ENCODE measurements at places on chromosomes 11 and 22.

GRCh38 chr11:1547467-1548098 lies 24.5 kb downstream of the DUSP8 start:
- DNase-seq = no peak

- DNase-seq = no peak
Measured at GRCh38 chr11:132373405-132374143, 1003.2 kb downstream of the NTM start.

DNA sequence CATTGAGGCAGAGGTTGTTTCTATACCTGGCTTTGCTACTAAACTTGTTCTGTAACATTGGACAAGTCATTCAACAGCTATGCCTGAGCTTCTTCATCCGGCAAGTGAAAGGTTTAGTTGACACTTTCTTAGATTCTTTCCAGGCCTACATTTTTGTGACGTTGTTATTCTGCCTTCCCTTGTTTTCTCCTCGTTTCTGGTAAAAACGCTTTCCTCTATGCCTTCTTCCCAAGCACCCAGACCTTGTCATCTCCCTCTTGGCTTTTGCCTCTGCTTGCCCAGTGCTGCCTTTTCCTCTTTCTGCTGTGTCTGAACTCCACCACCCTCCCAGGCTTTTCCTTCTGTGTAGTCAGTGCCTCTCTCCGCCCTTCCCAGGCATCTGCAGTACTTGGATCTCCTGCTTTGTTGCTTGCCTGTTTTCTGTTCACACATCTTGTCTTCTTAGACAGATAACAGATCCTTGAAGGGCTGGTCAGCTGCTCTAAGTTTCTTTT lies 1.4 kb upstream of the AMOTL1 start:
- DNase-seq = no peak

- DNase-seq = no peak
Measured at GRCh38 chr11:117193130-117194020, 5.8 kb upstream of the TAGLN start.

DNA sequence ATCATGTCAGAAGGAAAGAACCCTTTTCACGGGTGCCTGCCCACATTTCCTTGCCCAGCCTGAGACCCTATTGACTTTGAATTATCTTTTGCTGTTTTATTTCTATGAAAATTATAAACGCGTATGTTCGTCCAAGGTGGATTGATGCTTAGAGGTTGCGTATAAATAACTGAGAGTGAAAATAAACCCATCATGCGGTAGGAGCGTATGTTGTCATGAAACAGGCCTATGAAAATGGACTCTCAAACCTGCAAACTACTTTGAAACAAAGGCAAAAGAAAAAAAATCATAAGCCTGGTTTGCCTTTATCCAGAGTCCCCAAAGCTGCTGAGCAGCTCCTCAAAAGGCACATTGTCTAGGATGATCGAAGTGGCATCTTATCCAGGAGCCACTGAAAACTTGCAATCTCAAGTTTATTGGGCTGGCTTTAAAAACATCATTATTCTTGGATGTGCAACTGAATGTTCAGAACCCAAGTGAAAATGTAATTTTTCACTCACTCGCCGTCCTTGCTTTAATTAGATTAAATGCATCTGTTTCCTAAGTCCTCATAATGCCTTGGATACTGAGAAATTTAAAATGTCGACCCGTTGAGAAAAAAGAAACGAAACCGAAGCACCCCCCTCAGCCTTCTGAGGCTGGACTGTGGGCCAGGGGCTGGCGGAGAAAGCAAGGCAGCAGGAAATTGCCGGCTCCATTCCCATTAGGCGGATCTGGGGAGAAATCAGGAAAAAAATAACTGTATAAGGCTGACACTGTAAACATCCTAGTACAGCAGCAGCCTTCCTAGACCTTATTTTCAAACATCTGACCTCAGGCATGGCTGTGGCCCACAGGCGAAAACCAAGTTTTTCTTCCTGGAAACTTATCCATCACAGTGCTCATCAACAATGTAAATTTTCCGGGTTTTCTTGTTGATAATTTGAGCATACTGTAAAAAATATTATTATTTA lies 82.9 kb upstream of the PPARA start:
- DNase-seq = no peak

- DNase-seq = no peak
Measured at GRCh38 chr22:16960884-16961249, 47.2 kb downstream of the GAB4 start.

GRCh38 chr11:61090521-61090920 lies 11.8 kb upstream of the CD5 start:
- DNase-seq = no peak

DNA sequence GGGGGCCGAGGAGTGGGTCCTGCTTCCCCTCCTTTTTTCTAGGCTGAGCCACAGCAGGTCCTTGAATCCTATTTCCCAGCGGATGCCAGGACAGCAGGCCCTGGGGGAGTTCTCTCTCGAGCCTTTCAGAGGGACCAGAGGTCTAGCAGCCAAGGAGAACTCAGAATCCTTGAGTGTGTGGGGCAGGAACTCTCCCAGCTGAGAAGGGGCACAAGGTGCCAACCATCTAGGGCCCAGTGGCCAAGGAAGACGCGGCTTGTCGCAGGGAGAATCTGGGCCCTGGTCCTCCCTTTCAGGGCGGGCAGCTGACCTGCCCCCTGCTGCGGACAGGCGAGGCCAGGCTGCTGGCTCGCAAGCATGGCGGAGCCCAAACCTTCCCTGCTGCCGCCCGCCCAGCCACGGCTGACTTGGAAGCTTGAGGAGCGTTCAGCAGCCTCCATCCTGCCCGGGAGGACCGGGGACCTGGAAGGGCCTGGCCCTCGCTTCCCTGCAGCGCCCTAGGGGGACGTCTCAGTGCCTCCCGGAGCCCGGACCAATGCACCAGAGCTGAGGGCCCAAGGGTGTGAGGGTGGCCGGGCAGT lies 972 bp upstream of the TSSC4 start:
- DNase-seq = no peak

DNA sequence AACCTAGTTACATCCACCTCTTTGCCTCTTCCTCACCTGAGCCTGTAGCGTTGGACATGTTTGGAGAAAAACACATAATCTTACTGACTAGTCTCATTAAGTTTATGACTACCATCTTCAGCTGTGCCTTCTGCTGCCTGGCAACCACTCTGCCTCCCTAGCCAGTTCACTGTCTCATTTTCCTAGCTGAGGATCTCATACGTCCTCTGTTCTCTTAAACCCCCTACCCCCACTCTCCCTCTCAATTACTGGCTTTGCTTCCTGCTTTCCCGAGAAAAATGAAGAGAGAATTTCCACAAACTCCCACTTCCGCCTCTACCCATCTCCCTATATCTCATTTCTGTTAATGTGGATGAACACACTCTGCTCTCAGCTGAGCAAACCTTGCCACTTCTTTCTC lies 239.3 kb upstream of the POU2AF2 start:
- DNase-seq = no peak

DNA sequence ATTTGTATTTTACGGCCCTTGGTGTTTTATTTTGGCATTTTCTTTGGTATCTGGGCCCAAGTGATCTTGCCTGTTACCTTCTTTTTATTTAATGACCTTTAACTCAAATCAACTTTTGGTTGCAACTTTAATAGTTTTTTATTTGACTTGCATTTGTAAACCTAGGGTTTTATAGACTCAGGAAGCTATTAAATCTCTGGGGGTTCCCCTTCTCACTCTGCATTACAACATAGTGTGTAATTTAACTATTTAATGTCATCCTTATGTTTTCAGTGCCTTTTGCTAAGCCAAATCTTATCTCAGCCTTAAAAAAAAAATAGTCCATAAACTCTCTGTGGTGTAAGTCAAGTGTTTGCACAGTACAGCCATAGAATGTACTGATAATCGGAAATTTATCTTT lies 3.4 kb downstream of the FJX1 start:
- DNase-seq = no peak

DNA sequence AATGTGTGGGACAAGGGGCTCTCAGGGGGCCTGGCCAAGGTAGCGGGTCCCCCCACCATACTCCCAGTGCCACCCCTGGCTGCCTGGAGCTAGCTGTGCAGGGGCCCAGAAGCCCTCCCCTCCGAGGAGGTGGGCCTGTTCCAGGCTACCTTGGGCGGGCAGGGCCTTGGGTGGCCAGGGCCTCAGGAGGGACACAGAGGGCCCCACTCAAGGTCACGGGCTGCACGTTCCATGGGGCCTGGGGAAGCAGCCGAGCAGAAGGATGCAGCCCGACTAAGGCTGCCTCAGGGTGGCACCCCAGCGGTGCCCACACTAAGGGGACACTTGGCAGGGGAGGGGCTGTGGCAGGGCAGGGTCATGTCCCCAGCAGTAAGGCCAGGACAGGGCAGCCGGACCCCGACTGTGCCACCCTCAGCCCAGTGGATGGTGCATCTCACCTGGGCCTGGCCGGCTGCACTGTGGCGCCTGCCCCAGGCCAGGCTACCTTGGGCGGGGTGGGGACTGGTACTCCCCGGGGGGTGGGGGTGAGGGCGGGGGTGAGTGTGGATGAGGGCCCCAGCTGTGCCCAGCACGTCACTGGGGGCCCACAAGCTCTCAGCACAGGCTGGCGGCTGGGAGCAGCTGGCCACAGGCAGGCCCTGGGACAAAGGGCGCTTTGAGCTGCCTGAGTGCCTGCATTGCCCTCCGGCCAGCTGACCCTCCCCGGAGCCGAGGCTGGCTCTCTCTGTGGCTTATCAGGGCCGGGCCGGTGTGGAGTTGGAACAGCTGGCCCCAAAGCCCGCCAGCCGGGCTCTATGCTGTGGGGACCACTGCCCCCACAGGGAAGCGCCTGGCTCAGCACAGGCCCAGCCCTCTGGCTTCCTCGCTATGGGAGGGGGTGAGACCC lies 117.1 kb downstream of the KCNQ1 start:
- no peak for DNase-seq

- DNase-seq = no peak
Measured at GRCh38 chr11:115892016-115892415, 387.8 kb upstream of the CADM1 start.

Data from NCI-H187 (cell line).